ENCODE measurements at places on chromosomes 3 and 15.

DNA sequence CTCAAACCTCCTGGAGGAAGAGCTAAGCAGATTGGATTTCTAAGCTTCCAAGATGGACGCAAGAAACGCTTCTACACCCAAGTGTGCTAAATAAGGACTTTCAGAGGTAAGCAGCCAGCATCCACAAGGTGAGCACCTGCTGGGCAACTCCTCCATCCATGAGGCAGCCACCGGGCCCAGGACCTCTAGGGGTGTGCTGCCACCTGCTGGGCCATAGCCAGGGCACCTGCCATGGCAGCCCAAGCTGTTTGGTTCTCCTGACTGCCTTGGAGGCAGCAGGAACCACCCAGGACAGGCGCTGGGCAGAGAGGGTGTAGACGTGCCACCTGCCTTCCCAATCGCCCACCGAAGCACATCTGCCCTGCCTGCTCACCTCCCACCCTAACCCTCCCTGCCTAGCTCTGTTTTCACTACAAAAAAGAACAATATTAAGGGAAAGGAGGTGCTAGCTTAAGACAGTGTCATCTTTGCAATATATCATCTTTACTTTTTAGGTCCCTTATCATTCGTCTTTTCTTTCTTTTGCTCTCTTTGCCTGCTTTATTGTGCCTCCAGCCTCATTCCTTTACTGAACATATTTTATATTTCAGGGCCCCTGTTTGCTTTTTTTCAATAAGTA, 12.9 kb downstream of the C15orf62 start:
- DNase-seq = peak; percentile 85

DNA sequence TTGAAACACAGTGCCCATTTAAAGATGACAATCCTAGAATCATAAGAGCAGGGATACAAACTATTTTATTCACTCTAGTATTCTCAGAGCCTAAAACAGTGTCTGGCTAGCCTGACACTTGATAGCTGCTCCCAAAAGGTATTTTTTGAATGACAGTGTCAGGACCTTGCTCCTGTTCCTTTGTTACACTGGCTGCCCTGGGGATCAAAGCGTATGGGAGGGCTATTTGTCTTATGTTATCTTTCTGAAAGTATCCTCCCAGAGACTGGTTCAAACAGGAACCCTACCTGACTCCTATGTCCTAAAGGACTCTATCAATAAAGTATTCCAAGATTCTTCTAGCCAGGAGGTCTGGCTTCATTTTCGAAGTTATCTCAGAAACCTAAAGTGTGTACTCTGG, 621.4 kb downstream of the FHIT start:
- no peak for DNase-seq

DNA sequence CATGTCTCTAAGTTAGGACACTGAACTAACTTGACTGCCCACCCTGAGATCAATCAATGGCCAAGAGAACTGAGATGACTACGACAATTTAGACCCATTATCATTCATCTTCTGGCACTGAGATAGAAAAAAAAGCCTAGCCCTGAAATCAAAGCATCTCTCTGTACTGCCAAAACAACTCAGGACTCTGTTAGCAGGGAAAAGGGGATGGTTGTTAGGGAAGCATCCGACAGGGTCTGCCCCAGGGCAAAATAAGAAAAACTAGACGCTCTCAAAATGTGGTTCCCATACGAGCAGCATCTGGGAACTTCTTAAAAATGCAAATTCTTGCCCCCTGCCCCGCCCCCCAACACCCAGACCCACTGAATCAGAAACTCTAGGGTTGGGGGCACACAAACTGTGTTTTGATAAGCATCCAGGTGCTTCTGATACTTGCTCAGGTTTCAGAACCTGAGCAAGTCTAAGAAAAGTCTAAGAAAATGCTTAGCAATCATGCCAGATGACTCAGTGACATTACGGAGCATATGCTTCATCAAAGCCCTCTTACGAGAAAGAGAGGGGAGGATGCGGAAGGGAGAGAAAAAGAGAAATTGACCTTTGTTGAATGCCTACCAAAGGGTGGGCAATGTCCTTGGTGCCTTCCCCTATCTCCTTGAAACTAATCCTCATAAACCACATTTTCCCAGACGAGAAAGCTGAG, 172.8 kb upstream of the HES1 start:
- no peak for DNase-seq

GRCh38 chr3:118910332-118910731, 124.3 kb downstream of the IGSF11 start:
- no peak for DNase-seq

DNA sequence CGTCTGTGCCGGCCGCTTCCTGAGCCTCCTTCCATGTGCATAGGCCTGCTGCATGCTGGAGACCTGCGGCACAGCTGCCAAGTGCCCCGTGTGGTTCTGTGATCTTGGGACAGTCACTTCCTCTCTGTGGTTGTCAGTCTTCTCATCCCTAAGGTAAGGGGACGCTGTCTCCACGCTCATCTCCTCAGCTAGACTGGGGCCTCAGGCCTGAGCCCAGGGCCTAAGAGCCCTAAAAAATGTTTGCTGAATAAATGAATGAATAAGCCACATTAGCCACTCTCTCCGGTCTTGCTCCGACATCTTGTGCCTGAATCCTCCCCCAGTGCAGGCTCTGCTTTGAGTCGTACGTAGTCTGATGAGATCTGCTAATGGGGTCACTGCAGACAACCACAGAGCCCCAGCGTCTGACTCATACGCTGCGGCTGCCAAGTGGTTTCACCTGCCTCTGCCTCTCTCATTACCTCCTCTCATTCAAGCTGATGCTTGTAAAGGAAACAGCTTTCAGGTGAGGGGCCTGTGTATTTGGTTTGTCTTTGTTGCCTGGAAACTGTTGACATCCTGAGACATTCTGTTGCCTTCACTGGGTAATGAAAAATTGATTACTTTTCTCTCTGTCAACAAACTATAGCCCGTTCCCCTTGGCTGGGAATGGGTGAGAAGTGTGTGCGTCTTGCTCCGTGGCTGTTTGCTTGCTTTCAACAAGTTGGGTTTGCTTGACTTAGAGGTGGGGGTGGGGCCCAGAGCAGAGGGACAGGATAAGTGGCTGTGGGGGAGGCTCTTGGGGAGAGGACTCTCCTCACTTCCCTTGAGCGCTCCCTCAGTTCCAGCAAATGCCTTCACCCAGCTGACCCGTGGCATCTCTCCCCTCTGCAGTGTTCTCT, 15.9 kb downstream of the RPLP1 start:
- peak; percentile 88 for DNase-seq

All from Calu3 (cell line).